ENCODE measurements at places on chromosomes 2 and 18. TPM values are rescaled to one million over a fixed set of nuclear protein-coding genes. Genes with fewer than 3 reads are reported as not detected.

VWC2L gene
- total RNA-seq = 0.23 TPM

PJVK gene
- 5.8 TPM for total RNA-seq

TWIST2 gene
- 0.96 TPM for total RNA-seq

DNAJC5G gene
- total RNA-seq = not detected

RAB6C gene
- not detected for total RNA-seq

EGR4 gene
- not detected for total RNA-seq

NETO1 gene
- 6.9 TPM for total RNA-seq

PNKD gene
- 40.3 TPM for total RNA-seq

TGIF1 gene
- 49.1 TPM for total RNA-seq

PID1 gene
- total RNA-seq = 0.91 TPM

PTPRN gene
- total RNA-seq = 3.2 TPM

DCTN1 gene
- 202 TPM for total RNA-seq

C18orf54 gene
- total RNA-seq = 27.9 TPM

BCL2 gene
- 14.1 TPM for total RNA-seq

MBP gene
- total RNA-seq = 1.6 TPM

CDC42EP3 gene
- 17.5 TPM for total RNA-seq

AQP12A gene
- total RNA-seq = not detected

HRH4 gene
- not detected for total RNA-seq

BMP10 gene
- total RNA-seq = not detected

Measured in neural crest cell (in vitro differentiated cells).